ENCODE measurements at places on chromosomes 12 and 14. TPM values are rescaled to one million over a fixed set of nuclear protein-coding genes. Genes with fewer than 3 reads are reported as not detected.

DNA sequence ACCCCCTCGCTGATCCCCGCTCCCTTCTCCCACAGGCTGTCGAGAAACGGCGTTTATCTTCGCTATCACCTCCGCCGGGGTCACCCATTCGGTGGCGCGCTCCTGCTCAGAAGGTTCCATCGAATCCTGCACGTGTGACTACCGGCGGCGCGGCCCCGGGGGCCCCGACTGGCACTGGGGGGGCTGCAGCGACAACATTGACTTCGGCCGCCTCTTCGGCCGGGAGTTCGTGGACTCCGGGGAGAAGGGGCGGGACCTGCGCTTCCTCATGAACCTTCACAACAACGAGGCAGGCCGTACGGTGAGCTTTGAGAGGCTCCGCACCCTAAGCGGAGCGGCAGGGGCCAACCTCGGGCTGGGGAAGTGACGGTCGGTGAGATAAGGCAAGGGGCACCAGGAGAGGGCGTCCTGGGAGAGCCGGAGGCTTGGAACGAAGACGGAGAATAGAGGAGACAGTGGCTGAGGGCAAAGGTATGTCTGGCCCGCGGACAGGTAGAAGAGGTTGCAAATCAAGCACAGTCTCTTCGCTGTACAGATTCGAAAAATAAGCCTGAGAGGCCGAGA is 2.3 kb downstream of the WNT1 start:
- no peaks in the 10 kb centered on the region for H3K4me1 ChIP-seq
- no peaks in the 10 kb centered on the region for H3K27me3 ChIP-seq
- no peak overlapping the region for H3K27ac ChIP-seq
- no peaks in the 10 kb centered on the region for H3K36me3 ChIP-seq

OVCH1 gene
- 1.0 TPM for total RNA-seq

TSHR gene
- 0.29 TPM for total RNA-seq

DNA sequence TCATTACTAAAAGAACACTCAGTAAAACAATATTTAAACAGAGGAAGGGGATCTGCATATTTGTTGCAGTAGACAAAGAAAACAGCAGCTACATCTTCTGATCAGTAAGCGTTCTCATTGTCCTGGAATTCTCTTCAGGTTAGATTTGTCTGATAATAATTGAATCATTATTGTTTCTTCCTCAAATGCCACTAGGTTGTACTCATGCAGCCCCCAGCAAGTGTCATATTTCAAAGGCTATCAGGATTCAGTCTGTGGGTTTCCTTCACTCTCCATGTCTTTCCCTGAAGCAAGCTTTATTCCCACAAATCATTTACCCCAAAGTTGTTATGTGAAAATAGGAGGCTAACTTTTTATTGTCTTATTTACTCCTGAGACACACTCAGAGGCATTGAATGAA is 14.7 kb downstream of the PIK3C2G start:
- no peaks in the 10 kb centered on the region for H3K36me3 ChIP-seq
- H3K27ac ChIP-seq = no peak overlapping the region

FIGNL2 gene
- 1.0 TPM for total RNA-seq

MEG3 gene
- total RNA-seq = 246 TPM

- no peaks in the 10 kb centered on the region for H3K27me3 ChIP-seq
- no peak for DNase-seq
- peaks cover 2% of the 10 kb centered on the region for H3K36me3 ChIP-seq
- H3K4me3 ChIP-seq = no peak overlapping the region
- H3K4me1 ChIP-seq = no peaks in the 10 kb centered on the region
- H3K27ac ChIP-seq = no peak overlapping the region
Measured at GRCh38 chr12:94329366-94329765, 130.3 kb downstream of the CEP83 start.

GRCh38 chr14:91998667-91999570 is 40.9 kb downstream of the TRIP11 start:
- no peaks in the 10 kb centered on the region for H3K4me1 ChIP-seq
- H3K27me3 ChIP-seq = no peaks in the 10 kb centered on the region
- no peak overlapping the region for H3K4me3 ChIP-seq
- no peak for DNase-seq

DNA sequence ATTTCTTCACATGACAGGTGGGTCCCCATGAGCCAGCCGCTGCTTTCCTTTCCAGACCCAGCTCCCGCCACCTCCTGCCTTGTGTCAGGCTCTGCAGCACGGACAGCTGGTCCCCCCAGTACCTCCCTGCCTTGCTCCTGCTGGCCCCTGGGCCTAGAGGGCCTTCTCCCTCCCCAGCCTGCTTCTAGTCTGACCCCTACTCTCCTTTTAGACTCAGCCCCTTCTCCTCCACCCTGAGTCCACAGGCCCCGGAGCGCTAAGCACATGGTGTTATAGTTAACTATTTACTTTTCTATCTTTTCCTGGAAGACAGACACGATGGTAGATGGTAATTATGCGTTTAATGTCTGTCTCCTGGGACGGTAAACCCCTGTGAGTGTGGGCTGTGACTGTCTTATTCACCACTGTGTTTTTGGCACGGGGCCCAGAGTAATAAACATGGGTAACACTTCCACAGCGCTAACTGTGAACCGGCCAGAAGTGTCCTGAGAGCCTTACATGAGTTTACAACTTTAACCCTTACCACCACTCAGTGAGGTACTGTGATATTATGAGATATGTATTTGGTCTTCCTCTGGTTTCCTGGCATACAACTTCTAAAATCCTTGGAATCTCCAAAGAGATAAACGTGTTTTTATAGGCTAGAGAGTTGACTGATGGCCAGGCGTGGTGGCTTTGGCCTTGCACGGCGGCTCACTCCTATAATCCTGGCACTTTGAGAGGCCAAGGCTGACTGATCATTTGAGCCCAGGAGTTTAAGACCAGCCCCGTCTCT is 41.2 kb downstream of the DGLUCY start:
- no peaks in the 10 kb centered on the region for H3K36me3 ChIP-seq
- no peak overlapping the region for H3K4me3 ChIP-seq
- DNase-seq = no peak
- H3K4me1 ChIP-seq = no peaks in the 10 kb centered on the region
- H3K27ac ChIP-seq = no peak overlapping the region
- no peaks in the 10 kb centered on the region for H3K27me3 ChIP-seq

DNA sequence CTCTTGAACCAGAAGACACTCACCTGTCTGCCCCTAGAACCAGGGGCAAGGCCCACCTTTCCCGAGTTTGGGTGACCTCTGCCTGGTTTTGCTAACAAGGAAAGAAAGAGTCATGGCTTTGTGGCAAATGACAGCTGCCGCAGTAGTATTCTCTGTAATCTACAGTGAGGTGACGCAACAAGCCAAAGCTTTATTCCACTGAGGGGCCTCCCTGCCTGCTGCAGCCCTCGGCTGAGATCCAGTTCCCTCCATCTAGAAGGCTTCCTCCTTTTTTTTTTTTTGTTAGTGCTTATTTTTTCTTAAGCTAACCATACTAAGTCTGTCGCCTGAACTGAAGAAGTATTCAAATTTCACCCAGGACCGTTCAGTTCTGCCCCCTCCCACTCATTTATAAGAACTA is 142.3 kb upstream of the TMCC3 start:
- no peaks in the 10 kb centered on the region for H3K27me3 ChIP-seq
- DNase-seq = no peak
- no peaks in the 10 kb centered on the region for H3K4me1 ChIP-seq
- no peaks in the 10 kb centered on the region for H3K36me3 ChIP-seq
- H3K27ac ChIP-seq = no peak overlapping the region

GRCh38 chr14:34368115-34368970 is 93.7 kb downstream of the SPTSSA start:
- H3K27me3 ChIP-seq = no peaks in the 10 kb centered on the region
- DNase-seq = no peak
- no peak overlapping the region for H3K4me3 ChIP-seq
